ENCODE measurements at places on chromosomes 13 and 19.
A peak's percentile ranks its signal among the peaks of the same experiment; 100 is the strongest.

- DNase-seq: no peak
Observed at GRCh38 chr19:11552666-11553372, 6.2 kb downstream of the ELOF1 start.

DNA sequence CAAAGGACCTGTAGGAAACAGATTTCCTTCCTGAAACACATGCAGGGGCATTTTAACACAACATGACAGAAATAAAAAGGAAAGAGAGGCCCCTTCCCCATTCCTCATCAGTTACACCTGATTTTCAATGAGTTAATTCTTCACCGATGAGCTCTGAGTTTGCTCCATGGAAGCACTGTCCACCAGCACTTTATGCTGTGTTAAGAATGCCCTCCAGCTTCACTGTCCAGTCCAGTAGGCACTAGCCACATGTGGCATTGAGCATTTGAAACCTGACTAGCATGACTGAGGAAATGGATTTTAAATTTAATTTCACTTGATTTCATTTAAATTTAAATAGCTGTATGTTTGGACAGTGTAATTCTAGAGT is 217.2 kb upstream of the SLC10A2 start:
- no peak for DNase-seq

DNA sequence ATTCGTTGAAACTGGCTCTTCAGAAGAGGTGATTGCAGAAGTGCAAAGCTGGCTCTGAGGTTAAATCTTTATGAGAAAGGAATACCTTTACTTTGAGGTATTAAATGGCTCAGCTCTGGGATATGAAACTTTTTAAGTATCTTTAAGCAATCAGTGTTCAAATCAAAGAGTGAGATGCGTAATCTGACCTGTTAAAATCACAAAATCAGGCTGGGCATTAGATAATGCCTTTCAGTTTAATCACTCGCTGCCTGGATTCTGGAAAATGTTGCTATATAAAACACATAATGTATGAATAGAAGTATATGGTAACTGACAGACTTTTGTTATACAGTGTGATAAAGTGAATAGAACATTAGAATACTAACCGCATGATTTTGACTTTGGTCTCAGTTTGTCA is 2.0 kb upstream of the DGKH start:
- DNase-seq: no peak

DNA sequence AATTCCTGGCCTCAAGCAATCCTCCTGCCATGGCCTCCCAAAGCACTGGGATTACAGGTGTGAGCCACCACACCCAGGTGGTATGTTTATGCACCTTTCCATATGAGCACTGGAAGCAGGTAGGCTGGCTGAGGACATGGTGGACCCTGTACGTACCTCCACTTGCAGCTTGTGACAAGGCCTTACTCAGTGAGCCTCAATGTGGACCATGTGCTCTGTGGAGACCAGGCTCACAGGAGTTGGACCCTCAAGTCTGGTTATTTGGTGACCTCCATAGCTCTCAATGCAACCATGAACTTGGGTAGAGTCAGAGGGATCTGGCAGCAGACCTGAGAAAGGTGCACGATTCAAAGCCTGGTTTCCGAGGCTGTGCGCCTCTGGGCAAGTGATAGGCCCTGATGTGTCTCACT is 5.5 kb downstream of the ACP4 start:
- DNase-seq: no peak

- DNase-seq: no peak
Observed at GRCh38 chr13:27353166-27353583, 71.2 kb upstream of the GTF3A start.

GRCh38 chr19:4768934-4769777 is 22.4 kb upstream of the FEM1A start:
- peak; percentile 73 for DNase-seq

DNA sequence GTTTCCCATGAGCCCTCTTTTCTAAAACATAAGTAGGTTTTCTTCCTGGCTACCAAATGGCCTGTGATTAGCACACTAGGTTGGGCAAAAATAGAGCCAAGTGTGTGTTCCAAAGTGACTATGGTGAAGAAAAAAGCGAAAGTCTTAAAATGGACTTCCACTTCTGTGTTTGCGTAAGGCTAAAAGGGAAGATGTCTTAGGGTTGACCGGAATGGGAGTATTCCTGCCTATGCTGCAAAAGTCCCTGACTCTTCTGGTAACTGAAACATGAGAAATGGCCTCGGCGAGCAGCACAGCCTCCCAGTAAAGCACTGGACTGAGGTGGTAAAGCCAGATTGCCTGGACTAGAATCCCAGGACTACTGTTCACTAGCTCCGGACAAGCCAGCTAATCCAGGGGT is 2.4 kb upstream of the FPR1 start:
- DNase-seq: no peak

DNA sequence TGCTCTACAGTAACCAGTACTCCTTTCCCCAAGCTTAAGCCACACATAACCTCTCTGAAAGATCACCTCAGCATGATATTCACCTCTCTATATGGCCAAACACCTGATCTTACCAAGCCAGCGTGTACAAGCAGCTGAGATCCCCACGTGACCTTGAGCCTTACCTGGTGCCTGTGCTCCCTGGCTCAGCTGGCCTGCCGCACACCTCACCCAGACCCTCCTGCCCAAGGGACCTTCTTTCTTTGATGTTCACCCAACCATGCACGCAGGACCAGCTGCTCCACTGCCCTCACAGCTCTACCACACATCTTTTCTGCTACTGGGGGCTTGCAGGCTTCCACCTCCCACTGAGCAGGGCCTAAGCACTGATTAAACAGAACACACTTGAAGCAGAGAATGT is 9.0 kb downstream of the DHRS12 start:
- no peak for DNase-seq

GRCh38 chr19:13430790-13431582 is 75.3 kb downstream of the CACNA1A start:
- DNase-seq: peak; percentile 33

DNA sequence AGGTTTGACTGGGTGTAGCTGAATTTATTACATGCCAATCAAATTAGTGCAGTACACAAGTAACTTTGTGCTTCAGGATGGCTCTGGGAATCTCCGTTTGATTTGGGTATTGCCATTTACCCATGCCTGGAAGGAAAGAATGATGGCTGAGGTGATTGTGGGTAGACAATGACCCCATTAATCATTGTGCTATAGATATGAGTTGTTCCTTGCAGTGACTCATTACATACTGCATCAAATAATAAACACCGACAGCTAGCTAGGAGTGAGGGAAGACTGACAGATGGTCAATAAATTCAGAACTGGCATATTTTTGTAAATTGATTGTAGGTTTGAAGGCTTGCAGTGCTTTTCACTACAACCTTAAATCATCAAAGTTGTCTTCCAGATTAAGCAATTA is 1069.5 kb downstream of the DIAPH3 start:
- DNase-seq: no peak

DNA sequence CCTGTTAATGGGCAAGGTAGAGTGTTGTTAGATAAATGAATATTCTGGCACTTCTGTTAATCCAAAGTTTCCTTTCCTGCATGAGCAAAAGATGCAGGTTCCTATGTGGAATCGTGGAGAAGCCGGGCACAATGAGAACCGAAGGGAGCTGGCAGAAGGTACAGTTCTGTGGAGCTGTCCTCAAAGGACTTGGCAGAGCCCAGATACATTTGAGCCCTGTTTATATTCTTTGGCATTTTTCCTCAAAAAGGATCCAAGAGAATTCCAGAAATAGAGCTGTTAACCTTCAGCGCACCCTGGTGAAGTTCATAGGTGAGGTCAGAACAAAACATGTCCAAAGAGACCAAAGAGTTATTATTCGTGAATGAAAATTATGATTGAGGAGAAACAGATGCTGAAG is 4.0 kb upstream of the DLEU7 start:
- no peak for DNase-seq

GRCh38 chr13:68813180-68813796 is 1294.3 kb upstream of the ATXN8OS start:
- DNase-seq: no peak

DNA sequence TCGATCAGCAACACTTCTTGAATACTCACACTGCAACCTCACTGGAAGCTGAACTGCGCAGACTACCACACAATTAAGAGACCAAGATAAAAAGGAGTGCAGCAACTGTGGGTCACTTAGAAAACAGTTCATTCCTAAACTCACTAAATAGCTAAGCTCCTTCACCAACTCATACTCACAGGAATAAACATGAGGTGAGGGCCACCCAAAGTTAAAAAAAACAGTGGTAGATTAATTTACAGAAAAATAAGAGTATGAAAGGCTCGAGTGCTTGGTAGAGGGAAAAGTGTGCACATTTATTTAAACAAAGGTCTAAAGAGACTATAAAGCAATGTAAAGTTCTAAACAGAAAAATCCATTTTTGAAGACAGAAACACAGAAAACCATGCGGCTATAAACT is 7.6 kb downstream of the ANKRD10 start:
- no peak for DNase-seq

DNA sequence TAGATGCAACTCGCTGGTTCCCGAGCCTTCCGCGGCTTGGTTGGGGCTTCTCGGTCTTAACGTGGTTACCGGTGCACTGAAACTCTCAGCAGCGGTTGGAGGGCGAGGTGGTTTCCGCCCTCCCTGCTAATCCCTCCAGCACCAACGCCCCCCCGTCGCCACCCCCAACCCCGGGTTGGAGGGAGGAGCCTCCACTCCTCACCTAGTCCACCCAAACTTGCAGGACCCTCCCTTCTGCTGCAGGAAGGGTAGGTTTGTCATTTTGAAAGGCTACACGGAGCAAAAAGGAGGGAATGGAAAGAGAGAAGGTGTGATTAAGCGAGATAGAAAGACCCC is 465.0 kb downstream of the ITGBL1 start:
- no peak for DNase-seq

- DNase-seq: no peak
Observed at GRCh38 chr19:49863254-49863934, 4.0 kb downstream of the PNKP start.

- DNase-seq: no peak
Observed at GRCh38 chr13:78298657-78299056, 304.7 kb downstream of the POU4F1 start.

DNA sequence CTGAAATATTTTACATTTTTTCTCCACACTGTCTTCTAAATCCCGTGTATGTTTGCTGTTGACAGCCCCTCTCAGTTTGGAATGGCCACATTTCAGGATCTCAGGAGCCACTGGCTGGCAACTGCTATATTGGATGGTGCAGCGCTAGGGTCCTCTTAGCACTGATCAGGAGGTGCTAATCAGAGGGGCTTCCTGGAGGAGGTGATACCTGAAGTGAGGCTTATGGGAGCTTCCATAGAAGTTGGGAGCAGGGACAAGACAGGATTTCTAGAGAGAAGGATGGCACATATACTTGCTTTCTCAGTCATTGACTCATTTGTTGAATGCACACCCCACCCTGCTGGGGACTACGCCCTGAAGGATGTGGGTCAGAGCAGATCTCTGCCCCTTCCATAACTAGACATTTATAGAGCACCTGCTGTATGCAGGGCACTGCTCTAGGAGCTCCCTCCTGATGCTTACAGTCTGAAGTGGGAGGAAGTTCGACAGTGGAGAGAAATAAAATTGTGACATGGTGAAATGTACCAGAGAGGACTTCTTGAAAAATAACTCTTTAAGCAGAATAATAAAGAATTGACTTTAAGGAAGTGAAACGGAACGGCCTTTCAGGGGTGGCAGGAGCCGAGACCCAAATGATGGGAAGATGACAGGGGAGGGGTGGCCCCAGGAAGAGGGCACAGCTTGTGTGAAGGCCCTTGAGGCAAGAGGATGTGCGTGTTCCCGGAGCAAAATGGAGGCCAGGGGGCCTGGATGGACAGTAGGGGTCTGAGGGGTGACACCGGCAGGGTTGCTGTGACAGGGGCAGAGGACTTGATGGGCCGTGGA is 13.1 kb downstream of the AP2A1 start:
- DNase-seq: no peak

DNA sequence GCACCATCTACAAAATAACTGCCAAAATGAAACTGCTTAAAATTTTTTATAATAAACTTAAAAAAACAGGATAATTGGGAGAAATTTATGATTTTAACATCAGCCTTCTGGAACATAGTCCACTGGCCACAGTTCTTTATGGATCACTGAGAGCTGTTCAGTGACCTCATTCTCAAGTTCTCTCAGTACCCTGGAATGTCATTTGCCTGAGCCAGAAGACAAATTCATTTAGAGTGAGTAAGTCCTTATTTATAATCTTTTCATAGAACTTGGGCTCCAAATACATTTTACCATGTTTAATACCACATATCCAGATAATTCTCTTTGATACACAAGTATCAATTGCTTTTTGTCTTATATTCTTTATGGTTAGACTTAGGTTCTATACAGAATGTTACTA is 87.6 kb downstream of the CAB39L start:
- no peak for DNase-seq

- DNase-seq: no peak
Observed at GRCh38 chr19:6491802-6492592, 10.1 kb downstream of the TUBB4A start.

DNA sequence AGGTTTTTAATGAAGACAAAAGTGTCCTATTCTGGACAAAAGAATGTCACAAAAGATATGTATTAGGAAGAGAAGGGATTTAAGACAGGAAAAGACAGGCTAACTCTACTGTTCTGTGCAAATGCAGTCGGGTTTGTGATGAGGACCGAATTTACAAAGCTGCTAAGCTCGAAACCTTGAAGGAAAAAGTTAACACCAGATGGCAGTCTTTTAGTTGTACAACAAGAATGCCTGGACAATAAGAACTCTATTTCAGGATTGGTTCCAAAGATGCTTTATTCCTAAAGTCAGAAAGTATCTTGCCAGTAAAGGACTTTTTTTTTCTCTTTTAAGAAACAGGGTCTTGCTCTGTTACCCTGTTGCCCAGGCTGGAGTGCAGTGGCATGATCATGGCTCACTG is 51.1 kb downstream of the HS6ST3 start:
- DNase-seq: no peak

DNA sequence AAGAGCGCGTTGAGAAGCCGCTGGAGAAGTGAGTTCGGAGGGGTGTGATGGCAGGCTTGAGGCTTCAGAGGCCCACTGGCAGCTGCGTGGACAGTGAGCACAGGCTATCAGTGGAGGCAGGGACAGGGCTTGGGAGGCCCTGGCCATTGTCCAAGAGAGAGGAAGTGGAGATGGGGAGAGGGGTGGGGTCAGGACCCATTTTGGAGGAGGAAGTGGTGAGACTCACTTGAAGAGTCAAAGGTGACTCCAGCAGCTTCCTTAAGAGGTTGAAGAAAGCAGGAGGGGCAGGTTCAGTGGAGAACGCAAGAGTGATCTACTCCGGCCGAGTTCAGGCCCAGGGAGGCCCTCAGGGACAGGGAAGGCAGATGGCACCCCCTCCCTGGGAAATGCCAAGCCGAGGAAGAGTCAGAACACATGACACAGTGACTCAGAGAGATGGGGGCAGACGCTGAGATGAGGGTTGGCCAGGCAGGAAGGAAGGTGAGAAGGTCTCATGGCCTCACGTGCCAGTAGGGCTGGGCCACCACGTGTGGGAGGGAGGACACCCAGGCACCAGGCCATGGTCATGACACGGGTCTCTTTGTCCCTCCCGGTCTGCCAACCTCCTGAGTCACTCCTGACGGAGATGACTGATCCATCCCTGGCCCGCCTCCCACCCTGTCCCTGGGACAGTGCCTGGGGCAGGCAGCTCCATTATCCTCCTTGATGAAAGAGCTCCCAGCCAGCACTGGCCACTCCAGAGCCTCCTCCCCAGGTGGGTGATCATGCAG is 10.1 kb upstream of the CD22 start:
- DNase-seq: no peak

Data from activated gamma-delta T cell treated with Interleukin-2 at 50 U/mL for 16 hours (primary cell).